ENCODE measurements at places on chromosomes 1 and 21.

- no peak for DNase-seq
These were observed 128.5 kb upstream of the GALNT2 start for GRCh38 chr1:229938551-229938950.

DNA sequence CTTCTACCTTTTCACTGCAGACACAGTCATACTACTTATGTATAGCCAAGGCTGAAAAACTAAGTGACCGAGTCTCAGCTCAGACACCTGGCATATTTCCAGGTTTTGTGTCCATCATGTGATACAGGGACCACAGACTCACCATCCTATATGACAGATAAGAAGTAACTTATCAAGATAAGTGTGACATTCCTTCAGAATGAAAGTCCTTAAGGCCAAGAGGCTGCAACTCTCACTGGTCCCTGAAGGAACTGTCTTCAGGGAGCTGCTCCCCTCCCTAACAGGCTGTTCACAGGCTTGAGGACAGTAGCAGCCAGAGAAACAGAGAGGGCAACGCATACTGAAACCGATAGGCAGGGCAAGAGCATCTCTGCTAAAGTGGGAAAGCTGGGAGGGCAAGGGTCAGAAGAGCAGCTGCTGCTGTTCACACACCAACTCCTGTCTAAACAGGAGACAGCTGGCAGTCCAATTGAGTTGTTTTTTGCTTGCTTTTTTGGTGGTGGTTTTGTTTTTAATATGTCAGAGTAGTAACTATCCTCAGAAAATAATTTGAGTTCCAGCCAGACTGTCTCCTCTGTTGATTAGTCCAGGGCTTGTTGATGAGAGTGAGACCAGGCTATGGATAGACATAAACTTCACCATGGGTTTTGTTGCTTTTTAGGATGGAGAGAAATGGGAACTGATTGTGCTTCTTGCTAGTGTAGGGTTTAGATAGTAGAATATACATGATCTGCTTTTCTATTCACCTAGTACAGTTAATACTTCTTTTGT, 67.7 kb downstream of the MACF1 start:
- DNase-seq: no peak

DNA sequence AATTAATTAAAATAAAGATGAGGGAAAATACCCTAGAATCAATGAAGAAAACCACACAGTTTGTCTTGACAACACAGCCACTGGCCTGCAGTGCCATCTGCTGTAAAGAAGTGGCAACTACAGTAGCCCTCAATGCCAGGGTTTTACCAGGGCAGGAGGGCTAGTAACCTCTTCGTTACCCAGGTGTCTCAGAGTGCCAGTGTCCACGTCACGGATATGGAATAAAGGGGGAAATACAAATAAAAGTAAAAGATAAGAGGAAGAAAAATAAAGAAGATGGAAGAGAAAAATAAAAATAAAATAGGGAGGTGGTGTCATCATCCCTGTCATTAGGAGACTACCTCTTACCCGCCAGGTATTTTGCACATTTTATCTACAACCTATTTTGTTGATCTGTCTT, 14.2 kb upstream of the SLC44A3 start:
- DNase-seq: peak; percentile 14

DNA sequence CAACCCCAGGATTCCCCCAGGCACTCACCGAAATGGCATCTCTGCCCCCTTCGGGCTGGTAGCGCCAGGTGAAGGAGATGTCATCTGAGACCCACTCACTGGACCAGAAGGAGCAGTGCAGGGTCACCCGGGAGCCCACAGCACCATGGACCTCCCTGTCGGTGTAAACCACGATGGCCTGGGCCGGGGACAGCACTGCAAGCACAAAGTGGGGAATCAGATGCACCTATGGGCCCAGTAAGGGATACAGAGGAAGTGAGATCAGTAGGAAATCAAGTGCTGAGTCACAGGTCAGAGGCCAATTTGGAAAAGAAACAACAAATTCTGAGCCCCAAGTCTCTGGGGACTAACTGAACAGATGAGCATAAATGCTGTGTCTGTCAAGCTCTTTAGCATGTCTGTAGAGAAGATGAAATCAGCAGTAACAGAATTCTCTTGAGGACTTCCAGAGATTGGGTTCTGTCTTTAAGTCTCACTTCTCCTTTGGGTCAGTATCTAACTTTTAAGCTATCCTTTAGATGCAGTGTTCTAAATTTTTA, 2.5 kb downstream of the MPZ start:
- DNase-seq: no peak

DNA sequence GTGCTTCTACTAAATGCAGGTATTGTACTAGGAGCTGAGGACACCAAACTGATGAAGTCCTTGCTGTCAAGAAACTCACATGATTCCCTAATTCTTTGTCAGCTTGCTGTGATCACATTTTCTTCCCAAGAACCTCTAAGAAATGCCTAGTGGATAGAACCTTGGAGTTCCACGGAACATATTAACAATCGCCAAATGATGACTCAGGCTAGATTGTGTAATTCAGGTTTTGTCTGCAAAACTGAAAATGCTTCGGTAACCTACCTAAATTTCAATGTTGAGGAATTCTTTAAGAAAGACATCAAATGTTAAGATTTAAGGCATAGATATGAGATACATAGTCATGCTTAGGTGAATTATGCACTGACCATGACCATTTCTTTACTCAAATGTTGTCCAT, 1.7 kb upstream of the GADD45A start:
- no peak for DNase-seq

DNA sequence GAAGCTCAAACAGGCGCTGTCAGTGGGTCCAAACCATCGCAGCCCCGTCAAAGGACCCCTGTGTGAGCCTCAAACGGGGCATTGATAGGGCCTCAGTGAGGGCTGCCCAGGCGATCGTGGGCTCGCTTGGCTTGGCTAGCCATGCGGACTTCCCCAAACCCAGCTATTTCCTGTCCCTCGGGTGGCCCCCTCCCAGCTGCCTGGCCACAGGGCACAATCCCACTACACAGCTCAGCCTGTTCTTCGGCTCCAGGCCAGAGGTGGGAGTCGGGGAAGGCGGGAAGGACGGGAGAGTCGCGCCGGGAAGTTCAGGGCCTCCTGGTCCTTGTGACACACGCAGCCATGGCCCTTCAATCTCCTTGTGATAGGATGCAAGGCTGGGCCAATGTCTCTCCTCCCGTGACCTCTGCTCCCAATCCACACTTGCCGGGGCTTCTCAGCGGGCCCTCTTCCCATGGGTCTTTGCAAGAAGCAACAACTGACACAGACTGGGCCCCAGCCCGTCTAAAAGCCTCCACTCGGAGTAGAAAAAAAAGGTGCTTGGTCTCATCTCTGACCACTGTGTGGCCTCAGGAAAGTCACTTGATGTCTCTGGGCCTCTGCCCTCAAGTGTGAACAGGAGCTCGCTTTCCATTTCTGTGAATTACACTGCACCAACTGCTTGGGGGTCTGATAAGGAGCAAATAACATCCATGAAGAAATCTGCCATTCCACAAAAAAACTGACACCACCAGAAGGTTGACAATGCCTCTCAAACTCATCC, 7.1 kb upstream of the MATN1 start:
- DNase-seq: no peak

DNA sequence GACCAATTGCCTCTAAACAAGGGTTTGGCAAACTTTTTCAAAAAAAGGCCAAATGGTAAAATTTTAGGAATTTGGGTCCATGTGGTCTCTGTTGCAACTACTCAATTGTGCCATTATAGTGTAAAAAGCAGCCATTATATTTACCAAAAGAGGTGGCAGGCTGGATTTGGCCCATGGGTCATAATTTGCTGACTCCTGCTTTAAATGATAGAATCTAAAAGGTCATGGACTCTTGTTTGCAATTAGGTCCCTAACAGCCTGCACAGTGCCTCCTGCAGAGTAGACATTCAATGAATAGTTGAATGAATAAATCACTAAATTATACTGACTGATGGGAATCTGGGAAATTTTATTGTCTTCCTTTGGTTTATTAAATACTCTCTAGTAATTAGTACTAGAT, 6.2 kb downstream of the BECN2 start:
- no peak for DNase-seq

- no peak for DNase-seq
These were observed 11.1 kb upstream of the RASSF5 start for GRCh38 chr1:206496131-206496793.

DNA sequence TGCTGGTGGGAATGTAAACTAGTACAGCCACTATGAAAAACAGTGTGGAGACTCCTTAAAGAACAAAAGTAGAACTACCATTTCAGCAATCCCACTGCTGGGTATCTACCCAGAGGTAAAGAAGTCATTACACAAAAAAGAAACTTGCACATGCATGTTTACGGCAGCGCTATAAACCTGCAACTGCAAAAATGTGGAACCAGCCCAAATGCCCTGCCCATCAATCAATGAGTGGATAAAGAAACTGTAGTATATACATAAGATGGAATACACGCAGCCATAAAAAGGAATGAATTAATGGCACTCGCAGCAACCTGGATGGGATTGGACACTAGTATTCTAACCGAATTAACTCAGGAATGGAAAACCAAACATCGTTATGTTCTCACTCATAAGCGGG, 51.0 kb downstream of the ZSWIM5 start:
- no peak for DNase-seq

GRCh38 chr1:245481261-245481660, 326.5 kb downstream of the KIF26B start:
- no peak for DNase-seq

DNA sequence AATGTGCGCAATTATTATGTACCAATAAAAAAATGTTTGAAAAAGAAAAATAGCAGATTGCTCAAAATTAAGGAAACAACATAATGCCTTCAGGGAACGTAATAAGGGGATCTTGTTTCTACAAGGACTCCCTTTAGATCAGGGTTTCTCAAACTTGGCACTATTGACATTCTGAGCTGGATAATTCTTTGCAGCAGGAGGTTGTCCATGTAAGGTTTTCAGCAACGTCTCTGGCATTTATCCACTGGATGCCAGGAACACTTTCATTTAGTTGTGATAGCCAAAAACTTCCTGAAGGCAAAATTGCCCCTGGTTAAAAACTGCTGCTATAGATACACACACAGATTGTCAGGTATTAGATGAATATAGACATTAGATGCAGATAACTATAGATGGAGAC, 666.7 kb upstream of the ADAMTS5 start:
- no peak for DNase-seq
